Sigmoid colon (tissue), 7 donors: ENCODE measurements at places on chromosomes 4 and X. TPM values are rescaled to one million over a fixed set of nuclear protein-coding genes. Genes with fewer than 3 reads are reported as not detected.

DNA sequence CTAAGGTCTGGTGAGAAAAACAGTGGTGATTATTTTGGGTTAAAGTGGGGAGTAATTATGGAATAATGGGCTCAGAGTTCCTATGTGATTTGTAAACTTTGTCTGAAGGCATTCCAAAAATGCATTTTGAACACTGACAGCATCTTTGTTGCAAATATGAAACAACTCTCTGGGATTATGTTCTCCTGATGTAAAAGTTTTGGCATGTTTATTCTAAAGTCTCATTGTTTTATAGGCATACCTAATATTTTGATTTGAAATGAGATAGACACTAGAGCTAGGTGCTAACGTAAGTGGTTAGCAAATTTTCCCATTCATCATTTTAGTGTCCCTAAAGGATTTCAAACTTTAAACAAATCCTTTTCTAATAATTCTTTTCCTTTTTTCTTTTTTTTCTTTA lies 140.9 kb upstream of the ANXA3 start:
- no peak for DNase-seq

NKX6-1 gene
- total RNA-seq: not detected

DNA sequence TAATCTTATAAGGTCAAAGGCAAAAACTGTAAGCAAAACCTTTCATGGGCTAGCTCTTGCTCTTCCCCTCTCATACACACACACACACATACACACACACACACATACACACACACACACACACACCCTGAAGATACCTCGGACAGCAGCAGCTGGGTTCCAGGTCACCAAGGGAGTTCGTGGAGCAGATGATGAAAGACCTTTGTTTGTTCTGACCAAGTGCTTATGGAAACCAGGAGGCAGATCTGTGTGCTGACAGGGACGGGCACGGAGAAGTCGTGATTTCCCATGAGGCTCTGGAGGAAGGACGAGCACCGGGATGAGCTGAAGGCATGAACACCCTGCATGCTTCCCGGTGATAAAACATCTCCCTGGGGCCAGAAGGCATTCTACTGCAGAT lies 35.4 kb upstream of the CRMP1 start:
- DNase-seq: no peak

CHM gene
- total RNA-seq: 17.2 TPM
